ENCODE measurements at places on chromosomes 6 and 20. TPM values are rescaled to one million over a fixed set of nuclear protein-coding genes. Genes with fewer than 3 reads are reported as not detected.

GRCh38 chr6:51633424-51633823, 454.0 kb downstream of the PKHD1 start:
- DNase-seq: no peak

- no peak for DNase-seq
Measured at GRCh38 chr6:13302751-13303667, 25.3 kb downstream of the TBC1D7 start.

DNA sequence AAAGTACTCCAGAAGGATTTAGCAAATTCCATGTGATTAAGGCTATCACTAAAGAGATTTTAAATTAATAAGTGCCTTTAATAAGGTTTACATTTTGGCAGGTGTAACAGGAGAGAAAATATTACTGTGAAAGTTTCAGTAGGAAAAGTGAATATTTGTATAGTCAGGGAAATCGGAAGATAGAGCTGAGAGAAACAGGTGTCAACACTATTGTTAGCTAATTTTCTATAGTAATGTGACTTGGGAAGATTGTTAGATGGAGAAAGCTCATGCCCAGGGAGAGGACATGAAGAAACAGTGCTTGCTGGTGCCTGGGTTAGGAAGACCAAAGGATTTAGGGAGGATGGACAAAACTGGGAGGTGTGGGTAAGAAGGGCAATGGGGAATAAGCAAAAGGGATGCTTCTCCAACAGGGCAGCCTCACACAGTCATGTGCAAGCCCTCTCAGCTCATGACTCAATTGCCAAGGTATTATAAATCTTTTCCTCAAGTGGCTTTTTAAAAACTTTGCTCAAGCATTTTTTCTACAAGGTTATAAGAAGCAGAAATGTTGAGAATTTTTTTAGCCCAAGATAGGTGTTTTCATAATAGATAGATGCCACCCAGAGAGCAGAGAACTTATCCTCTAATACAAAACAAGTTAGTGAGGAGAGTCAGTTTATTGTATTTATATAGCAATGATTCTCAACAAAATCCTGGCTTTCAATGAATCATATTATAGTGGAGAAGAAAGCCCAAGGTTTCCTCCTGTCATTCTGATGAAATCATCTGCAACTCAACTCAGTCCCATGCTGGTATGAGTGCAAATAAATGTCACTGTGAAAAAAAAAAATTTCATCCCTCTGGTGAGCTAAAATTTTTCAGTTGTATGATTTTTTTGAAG, 325.2 kb upstream of the NT5E start:
- no peak for DNase-seq

DNA sequence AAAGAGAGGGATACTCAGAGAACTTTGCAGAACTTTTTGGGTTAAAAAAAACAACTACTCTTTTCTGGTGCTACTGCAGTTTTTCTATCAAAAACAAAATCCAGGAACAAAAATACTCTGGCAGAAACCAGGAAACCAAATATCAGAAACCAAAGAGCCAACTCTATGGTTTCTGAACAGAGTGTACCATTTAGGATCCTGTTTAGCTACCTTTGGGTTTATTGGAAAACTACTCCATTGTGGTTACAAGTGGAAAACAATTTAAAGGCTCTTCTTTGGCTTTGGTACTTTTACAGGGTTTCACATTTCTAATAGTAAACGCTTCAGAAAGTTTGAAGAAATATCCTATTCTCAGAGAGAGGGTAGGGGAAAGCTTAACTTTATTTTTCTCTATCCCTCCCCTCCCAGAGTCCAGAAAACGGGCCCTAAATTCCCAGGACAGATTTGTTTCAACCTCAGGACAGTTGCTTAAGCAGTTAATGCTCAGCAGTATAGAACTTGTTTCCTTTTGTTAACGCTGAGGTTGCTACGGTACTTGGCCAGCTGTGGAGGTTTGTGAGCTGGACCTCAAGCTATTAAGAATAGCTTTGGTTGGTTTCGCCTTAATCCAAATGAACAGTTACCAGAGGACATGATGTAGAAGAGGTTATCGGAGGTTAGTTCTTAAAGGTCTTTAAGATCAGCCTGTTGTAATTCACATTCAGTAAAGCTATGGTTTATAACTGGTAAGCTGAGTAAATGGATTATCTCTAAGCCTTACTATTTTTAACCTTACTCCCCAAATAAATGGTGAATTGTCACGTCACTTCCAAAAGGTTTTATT, 47.9 kb downstream of the FOXO3 start:
- no peak for DNase-seq

- DNase-seq: no peak
Measured at GRCh38 chr6:3294921-3295871, 36.4 kb downstream of the PSMG4 start.

GRCh38 chr6:83952830-83953229, 80.7 kb upstream of the MRAP2 start:
- no peak for DNase-seq

DNA sequence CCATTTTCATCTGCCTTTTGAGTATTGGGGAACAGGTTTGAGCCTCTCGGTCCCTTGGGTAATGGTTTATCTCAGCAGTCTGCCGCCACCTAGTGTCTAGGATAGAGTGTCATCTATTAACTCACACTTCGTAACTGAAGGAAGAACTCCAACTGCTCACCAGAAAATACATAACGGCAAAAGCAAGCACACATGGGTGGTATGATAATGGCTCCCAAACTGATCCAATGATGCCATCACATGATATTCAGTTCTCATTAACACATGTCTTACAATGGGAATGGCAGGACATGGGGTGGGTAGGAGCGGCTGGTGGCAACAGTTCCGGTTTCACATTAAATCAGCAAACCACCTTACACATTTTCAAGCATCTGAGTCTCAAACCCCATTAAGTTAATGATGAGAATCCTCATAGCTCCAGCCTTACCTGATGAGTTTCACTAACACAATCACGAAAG, 110.7 kb upstream of the PHACTR1 start:
- DNase-seq: no peak

The SLC17A3 gene
- total RNA-seq: not detected

The TGM2 gene
- 131 TPM for total RNA-seq

The TRIM10 gene
- not detected for total RNA-seq

Measured in mesenteric fat pad (tissue), 1 donor.